Stimulated activated CD8-positive, alpha-beta memory T cell treated with anti-CD3 and anti-CD28 coated beads, Interleukin-15, amount 100 ng/mL, for 4 hours (primary cell): ENCODE measurements at places on chromosomes 7 and 10.

- DNase-seq = no peak
Measured at GRCh38 chr7:136312592-136312991, 335.4 kb upstream of the MTPN start.

- no peak for DNase-seq
Measured at GRCh38 chr10:124249812-124250432, 156.5 kb upstream of the CHST15 start.

DNA sequence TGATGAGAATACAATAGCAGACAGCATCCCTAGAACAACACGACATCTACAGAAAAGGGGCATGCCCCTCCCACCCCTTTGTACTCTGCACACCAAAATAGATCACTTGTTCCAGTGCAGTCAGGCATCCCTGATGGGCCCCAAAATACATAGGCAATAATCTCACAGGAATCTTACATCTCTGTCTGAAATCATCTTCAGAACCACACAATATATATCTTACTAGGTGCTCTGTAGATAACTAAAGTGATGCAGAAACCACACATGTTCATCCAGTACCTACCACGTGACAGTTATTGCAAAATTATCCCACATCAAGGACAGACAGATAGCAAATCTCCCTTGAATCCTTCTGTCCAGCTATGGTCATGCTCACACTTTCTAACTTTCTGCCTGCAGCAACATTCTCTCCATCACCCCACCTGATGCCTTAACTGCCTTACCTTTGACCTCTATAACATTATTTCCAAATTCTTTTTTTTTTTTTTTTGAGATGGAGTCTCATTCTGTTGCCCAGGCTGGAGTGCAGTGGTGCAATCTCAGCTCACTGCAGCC, 30.7 kb downstream of the ST8SIA6 start:
- DNase-seq = no peak

GRCh38 chr10:114395366-114396022, 8.8 kb downstream of the AFAP1L2 start:
- DNase-seq = no peak

- no peak for DNase-seq
Measured at GRCh38 chr10:128147669-128148068, 21.4 kb upstream of the MKI67 start.

DNA sequence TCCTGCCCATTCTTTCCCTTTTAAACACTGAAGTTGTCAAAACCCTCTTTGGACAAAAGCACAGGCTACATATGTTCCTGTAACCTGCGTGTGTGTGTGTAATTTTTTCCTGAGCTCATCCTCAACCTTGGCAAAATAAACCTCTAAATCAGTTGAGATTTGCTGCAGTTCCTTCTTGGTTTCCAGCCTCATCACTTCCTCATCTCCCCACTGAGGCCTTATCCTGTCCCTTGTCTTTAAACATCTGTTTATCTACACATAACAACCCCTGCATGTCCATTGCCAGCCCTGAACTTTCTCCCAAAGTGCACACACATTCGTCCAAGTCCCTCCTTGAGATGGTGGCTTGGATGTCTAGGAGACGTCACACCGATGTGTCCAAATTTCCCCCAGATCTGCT, 35.5 kb downstream of the LYZL2 start:
- DNase-seq = no peak

- DNase-seq = no peak
Measured at GRCh38 chr7:101581891-101582290, 47.2 kb downstream of the MYL10 start.

DNA sequence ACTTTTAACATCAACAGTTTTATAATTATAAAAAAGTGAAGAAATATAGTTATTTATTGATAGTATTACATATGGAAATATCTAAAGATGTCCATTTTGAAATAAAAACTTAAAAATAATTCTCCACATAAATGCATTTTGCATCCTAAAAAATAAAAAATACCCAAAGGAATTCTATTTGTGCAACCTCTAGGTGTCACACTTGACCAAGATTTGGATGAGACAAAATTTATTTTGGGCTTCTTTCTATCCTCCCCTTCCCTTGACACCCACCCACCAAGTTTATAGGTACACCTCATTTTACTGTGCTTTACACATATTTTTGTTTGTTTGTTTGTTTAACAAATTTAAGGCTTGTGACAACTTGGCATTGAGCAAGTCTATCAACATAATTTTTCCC, 3.3 kb upstream of the THSD7A start:
- DNase-seq = no peak

GRCh38 chr10:93459466-93459865, 22.7 kb downstream of the MYOF start:
- DNase-seq = no peak

DNA sequence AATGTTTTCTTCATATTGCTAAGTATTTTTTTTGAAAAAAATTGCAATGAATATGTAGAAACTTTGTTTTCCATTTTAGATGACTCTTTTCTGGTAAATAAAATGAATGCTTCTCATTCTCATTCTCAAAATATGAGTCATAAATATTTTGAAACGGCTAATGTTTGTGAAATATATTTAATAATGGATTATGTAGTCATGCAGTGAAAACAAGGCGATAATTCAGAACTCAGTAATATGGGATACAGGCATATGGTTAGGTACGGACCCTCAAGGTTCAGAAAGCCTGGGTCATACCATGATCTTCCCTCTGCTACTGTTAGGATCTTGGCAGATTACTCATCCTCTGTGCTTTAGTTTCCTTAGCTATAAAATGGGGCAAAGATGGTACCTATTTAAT, 46.2 kb upstream of the SLC39A12 start:
- no peak for DNase-seq

- DNase-seq = no peak
Measured at GRCh38 chr10:68088740-68089139, 13.7 kb upstream of the HERC4 start.

- no peak for DNase-seq
Measured at GRCh38 chr10:69400936-69401335, 15.8 kb downstream of the TACR2 start.

DNA sequence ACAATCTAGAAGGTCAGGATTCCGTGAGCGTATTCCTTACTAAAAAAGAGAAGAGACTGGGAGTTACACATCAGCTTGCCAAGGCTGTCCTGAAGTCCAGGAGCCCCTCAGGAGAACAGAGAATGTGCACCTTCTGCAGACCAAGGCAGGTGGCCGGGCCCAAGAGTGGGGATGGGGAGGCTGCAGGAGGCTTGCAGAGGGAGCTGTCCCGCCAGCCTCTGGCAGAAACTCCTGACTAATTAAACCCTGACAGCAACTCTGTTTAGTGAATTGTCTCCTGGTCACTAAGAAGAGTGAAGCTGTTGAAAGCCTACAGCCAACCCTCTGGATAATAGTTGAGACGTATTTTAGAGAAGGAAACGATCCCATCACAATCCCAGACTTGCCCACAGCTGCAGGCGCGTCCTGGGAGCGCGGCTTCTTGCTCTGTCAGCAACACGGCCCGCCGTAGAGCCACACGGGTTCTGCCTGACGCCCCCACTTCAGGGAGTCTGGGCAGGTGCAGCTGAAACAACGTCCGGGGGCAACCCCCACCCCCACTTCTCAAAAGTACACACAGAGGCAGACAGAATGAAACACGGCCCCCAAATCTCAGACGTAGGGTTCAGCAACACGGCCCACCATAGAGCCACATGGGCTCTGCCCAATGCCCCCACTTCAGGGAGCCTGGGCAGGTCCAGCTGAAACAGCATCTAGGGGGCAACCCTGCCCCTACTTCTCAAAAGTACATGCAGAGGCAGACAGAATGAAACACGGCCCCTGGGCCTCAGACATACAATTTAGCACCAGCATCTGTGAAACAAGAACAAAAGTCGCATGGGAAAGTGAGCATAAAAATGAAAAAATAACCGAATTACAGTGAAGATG, 45.2 kb downstream of the DIP2C start:
- no peak for DNase-seq

DNA sequence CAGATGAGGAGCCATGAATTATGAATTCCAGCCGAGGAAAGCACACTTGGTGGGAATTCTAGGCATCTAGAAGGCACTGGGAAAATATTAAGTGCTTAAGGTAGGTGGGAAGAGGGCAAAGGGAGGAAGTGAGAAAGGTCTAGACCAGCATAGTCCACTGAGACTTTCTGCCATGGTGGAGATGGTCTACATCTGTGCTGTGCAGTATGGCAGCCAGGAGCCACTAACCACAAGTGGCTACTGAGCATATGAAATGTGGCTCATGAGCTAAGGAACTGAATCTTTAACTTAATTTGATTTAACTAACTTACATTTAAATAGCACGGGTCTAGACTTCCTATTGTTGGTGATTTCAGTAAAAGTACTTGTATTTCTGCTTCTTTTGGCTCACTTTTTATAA, 82.5 kb upstream of the SEM1 start:
- DNase-seq = no peak

- DNase-seq = no peak
Measured at GRCh38 chr10:46268076-46268881, 18.5 kb upstream of the ANTXRL start.
